PC-3 (cell line): ENCODE measurements at places on chromosomes 3 and 15. TPM values are rescaled to one million over a fixed set of nuclear protein-coding genes. Genes with fewer than 3 reads are reported as not detected.
A peak's percentile ranks its signal among the peaks of the same experiment; 100 is the strongest.

DNA sequence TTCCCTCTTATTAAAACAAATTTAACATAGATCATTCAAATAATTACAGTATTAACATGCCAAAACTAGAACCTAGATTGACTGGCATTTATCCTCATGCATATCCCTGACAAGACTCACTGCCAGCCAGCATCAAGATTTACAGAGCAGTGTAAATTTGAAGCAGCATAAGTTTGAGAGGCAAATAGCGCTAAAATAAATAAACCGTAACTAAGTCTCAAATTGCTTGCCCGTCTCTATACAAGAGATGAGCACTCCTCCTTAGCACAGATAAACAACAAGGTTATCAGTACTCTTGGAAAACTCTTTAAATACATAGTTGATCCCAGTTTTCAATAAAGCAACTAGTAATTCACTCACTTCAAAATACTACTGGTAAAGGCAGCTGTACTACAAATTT is 29.6 kb downstream of the MSL2 start:
- H3K4me1 ChIP-seq = peaks cover 6% of the 10 kb centered on the region
- DNase-seq = no peak
- no peaks in the 10 kb centered on the region for H3K36me3 ChIP-seq
- H3K4me3 ChIP-seq = no peak overlapping the region

DNA sequence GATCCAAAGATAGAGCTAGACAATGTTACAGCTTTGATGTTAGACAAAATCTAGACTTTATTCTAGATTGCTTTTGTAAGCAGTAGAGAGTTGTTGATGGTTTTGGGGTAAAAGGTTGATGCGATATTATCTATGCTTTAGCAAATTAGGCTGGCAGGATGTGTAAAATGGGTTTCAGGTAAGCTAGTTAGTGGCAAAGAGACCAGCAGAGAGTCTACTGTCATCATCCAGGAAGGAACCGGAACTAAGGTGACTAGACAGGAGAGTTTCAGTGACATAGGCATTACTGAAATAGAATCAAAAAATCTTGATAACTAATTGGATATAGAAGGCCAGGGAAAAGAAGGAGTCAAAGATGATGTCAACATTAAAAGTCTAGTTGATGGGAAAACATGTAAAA is 11.1 kb downstream of the OR5K2 start:
- H3K27me3 ChIP-seq = no peaks in the 10 kb centered on the region
- no peak overlapping the region for H3K27ac ChIP-seq
- peaks cover 25% of the 10 kb centered on the region for H3K4me1 ChIP-seq
- H3K4me3 ChIP-seq = no peak overlapping the region

Gene TTLL3
- 8.4 and 11.6 TPM in 2 replicates for total RNA-seq

Gene DUOXA2
- not detected in 2 replicates for total RNA-seq

DNA sequence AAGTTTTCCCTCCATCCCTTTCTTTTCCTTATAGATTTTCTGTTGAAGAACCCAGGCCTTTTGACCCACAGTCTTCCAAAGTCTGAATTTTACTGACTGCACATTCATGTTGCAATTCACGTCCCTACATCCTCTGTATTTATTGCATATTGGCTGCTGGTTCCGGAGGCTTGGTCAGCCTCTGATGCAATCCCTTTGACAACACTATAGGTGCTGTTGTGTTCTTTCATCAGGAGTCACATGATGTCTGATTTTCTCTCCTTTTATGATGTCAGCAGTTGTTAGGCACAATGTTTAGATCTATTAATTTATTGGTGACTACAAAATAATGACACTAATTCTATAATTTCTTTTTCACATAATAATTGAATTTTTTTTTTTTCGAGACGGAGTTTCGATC is 8.7 kb downstream of the CYP1A1 start:
- H3K27ac ChIP-seq = no peak overlapping the region
- H3K4me3 ChIP-seq = no peak overlapping the region
- H3K4me1 ChIP-seq = no peaks in the 10 kb centered on the region
- H3K36me3 ChIP-seq = no peaks in the 10 kb centered on the region

Gene SH2D7
- not detected in 2 replicates for total RNA-seq

- peak overlapping the region; percentile 100 for H3K4me3 ChIP-seq
- DNase-seq = peak; percentile 46
- H3K36me3 ChIP-seq = peaks cover 9% of the 10 kb centered on the region
- H3K27me3 ChIP-seq = no peaks in the 10 kb centered on the region
These were observed 636 bp upstream of the SNRPA1 start for GRCh38 chr15:101295607-101296161.

- no peak overlapping the region for H3K27ac ChIP-seq
- no peaks in the 10 kb centered on the region for H3K27me3 ChIP-seq
- DNase-seq = no peak
- no peaks in the 10 kb centered on the region for H3K36me3 ChIP-seq
These were observed 50.4 kb downstream of the CCNL1 start for GRCh38 chr3:157109267-157110141.

- H3K4me1 ChIP-seq = peaks cover 9% of the 10 kb centered on the region; the same call in 1 of the 2 replicates
- H3K27ac ChIP-seq = no peak overlapping the region
- H3K4me3 ChIP-seq = no peak overlapping the region
These were observed 4.2 kb downstream of the PLXND1 start for GRCh38 chr3:129602309-129602708.

Gene CSTA
- total RNA-seq = not detected in 2 replicates

- H3K27me3 ChIP-seq = no peaks in the 10 kb centered on the region
- H3K4me1 ChIP-seq = peaks cover 19% of the 10 kb centered on the region
- H3K27ac ChIP-seq = no peak overlapping the region
- no peak overlapping the region for H3K4me3 ChIP-seq
- no peaks in the 10 kb centered on the region for H3K36me3 ChIP-seq
These were observed 102.8 kb downstream of the FRMD5 start for GRCh38 chr15:44092221-44092620.

Gene CNTN6
- total RNA-seq = not detected in 2 replicates

GRCh38 chr3:99484871-99485270 is 153.5 kb upstream of the COL8A1 start:
- H3K27ac ChIP-seq = no peak overlapping the region
- no peaks in the 10 kb centered on the region for H3K27me3 ChIP-seq
- no peak overlapping the region for H3K4me3 ChIP-seq
- no peaks in the 10 kb centered on the region for H3K36me3 ChIP-seq
- no peak for DNase-seq
- H3K4me1 ChIP-seq = no peaks in the 10 kb centered on the region

GRCh38 chr3:11154036-11154952 is at the start of gene HRH1:
Gene HRH1 (plus strand): TSS chr3:11154493. CDS start chr3:11259038, 104,545 bp downstream.
- no peaks in the 10 kb centered on the region for H3K36me3 ChIP-seq
- DNase-seq = peak; percentile 37
- H3K4me3 ChIP-seq = peak within 1 kb of the TSS; percentile 74
- no peak within 1 kb of the TSS for H3K27ac ChIP-seq
- no peaks in the 10 kb centered on the region for H3K27me3 ChIP-seq
- H3K4me1 ChIP-seq = peaks cover 12% of the 10 kb centered on the region; the same call in 1 of the 2 replicates

GRCh38 chr15:90126596-90127435 is 24.5 kb upstream of the IDH2 start:
- H3K27me3 ChIP-seq = no peaks in the 10 kb centered on the region
- no peak for DNase-seq
- no peak overlapping the region for H3K27ac ChIP-seq
- no peaks in the 10 kb centered on the region for H3K4me1 ChIP-seq

GRCh38 chr3:179268400-179269051 is 17.6 kb upstream of the KCNMB3 start:
- H3K4me3 ChIP-seq = no peak overlapping the region
- no peak overlapping the region for H3K27ac ChIP-seq
- H3K27me3 ChIP-seq = no peaks in the 10 kb centered on the region
- H3K36me3 ChIP-seq = no peaks in the 10 kb centered on the region
- no peak for DNase-seq
- H3K4me1 ChIP-seq = no peaks in the 10 kb centered on the region

DNA sequence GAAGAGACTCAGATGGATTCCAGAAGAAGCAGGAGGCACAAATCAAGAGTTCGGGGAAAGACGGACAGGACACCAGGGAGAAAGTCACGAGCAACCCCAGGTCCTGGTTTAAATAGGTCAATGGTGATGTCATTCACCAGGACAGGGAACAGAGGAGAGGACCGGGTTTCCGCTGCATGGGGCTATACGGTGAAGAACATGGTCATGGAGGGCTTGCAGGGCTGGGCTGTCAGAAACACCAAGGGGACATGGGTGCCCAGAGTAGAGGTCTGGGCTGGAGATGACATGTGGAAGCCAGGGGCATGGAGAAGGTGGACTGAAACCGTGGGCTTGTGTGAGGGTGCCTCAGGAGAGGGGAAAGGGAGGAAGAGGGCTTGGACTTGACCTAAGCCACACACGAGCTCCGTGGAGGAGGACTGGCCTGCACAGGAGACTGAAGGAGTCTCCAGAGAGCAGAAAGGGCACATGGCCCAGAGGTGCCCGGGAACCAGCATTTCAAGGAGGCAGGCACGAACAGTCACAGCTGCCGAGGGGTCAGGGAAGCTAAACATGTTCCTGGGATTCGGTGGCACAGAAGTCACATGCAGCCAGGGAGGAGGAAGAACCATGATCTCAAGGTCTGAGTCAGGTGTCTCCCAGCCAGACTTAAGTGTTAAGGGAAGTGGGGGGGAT is 54.2 kb upstream of the RPL32 start:
- no peaks in the 10 kb centered on the region for H3K27me3 ChIP-seq
- H3K4me3 ChIP-seq = no peak overlapping the region
- H3K4me1 ChIP-seq = peaks cover 36% of the 10 kb centered on the region
- no peak for DNase-seq

DNA sequence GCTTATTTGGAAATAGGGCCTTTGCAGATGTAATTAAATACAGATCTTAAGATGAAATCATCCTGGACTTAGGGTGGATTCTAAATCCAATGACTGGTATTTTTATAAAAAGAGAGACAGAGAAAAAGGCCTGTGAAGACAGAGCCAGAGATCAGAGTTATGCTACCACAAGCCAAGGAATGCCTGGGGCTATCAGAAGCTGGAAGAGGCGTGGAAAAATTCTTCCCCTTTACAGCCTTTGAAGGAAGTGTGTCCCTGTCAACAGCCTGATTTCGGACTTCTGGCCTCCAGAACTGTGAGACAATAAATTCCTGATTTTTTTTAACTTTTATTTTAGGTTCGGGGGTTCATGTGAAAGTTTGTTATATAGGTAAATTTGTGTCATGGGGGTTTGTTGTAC is 154.1 kb upstream of the CADPS start:
- H3K36me3 ChIP-seq = no peaks in the 10 kb centered on the region
- DNase-seq = no peak
- H3K4me3 ChIP-seq = no peak overlapping the region
- H3K27me3 ChIP-seq = no peaks in the 10 kb centered on the region
- no peaks in the 10 kb centered on the region for H3K4me1 ChIP-seq

- H3K36me3 ChIP-seq = no peaks in the 10 kb centered on the region
- H3K4me1 ChIP-seq = peaks cover 2% of the 10 kb centered on the region; the same call in 1 of the 2 replicates
- no peak overlapping the region for H3K27ac ChIP-seq
- DNase-seq = no peak
- no peak overlapping the region for H3K4me3 ChIP-seq
- H3K27me3 ChIP-seq = no peaks in the 10 kb centered on the region
These were observed 509.5 kb downstream of the NTRK3 start for GRCh38 chr15:87747087-87747486.

DNA sequence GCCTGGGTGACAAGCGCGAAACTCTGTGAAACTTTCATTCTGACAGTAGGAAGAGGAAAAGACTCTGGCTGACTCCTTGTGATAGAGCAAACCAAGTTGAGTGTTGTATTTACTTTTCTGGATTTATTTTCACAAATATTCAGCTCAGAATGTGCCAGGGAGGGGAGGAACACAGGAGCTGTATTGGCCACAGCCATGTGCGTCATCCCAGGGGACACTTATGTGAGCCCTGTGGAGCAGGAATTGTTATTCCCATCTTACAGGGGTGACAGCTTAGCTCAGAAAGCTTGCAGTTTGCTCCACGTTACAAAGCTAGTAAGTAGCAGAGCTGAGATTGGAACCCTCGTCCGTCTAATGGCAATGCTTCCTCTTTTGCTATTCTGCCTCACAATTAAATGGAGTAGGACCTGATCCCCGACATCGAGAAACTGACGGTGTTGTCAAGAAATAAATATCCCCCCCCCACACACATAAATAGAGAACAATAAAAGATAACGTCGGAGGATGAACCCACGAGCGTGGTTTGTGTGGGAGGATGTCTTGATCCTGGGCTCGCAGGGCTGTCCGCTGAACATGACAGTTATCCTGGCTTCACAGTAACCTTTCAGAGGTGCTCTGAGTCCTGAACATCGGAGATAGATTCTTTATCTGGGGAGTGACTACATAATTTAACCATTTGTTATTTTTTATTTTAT is 151.6 kb upstream of the CTDSPL start:
- H3K36me3 ChIP-seq = no peaks in the 10 kb centered on the region
- no peak overlapping the region for H3K27ac ChIP-seq
- no peak overlapping the region for H3K4me3 ChIP-seq
- H3K27me3 ChIP-seq = peaks cover 70% of the 10 kb centered on the region

DNA sequence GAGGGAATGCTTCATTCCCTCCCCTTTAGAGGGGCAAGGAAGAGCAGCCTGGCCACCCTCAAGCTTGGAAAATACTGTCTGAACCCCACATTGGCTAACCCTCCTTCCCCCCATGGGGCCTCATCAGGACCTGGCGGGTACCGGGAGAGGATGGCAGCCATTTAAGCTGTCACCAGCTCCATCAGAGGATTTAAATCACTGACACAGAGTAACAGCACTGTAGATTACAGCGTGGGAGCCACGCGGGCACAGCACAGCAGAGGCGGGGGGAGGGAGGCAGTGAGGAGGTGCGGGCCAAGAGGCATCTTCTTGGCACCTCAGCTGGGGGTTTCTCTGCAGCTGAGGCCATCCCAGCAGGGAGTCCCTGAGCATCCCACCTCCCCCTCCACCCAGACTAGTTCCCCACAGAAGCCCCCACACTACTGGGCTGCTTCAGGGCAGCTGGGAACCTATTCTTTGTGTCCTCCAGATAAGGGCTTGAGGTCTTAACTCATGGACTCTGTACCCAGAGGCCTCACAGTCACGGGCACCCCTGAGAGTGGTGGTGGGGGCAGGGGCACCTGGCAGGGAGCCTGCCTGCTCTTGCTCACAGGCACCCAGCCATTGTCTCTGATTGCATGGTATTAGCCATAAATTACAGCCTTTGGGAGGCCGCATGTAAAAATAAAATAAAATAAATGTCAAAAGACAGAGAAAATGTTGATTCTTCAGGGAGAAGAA is 21.9 kb upstream of the CACNA2D2 start:
- H3K4me1 ChIP-seq = no peaks in the 10 kb centered on the region
- H3K36me3 ChIP-seq = no peaks in the 10 kb centered on the region
- DNase-seq = no peak
- H3K27ac ChIP-seq = no peak overlapping the region
- no peak overlapping the region for H3K4me3 ChIP-seq
- H3K27me3 ChIP-seq = peaks cover 15% of the 10 kb centered on the region; the same call in 1 of the 2 replicates

Gene PLCL2
- total RNA-seq = 9.8 and 10.5 TPM in 2 replicates

DNA sequence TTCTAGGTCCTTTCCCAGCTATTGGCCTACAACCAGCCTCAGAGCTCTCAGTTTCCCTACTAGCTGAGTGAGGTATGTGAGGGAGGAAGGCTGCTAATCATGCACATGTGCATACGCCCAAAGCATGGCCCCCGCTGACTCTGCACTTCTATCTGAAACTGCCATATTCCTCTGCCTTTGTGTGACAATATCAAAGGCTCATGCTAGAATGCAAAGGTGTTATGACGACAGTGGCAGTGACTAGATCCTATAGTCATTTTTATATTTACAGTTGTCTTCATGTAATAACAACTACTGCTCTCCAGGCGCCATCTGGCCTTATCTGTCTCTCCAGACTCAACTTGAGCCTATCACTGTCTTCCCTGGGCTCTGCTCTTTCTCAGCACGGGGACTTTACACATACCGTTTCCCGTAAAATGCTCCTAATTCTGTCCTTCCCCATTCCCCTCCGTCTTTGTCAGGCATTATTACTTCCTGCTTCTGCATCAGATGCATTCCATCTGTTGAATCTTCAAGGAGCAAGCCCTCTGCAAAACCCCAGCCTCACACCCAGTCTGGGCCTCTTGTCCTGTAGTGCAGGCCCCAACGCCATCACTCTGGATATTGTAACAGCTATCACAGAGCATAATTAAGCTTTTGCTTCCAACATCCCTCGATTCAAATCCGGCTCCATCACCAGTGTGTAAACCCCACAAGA is 102.5 kb downstream of the PDCD6IP start:
- H3K4me1 ChIP-seq = no peaks in the 10 kb centered on the region
- no peak overlapping the region for H3K4me3 ChIP-seq
- no peak overlapping the region for H3K27ac ChIP-seq
- no peak for DNase-seq
- no peaks in the 10 kb centered on the region for H3K36me3 ChIP-seq
